ENCODE measurements at places on chromosomes 5 and 9.

- H3K27me3 ChIP-seq = no peaks in the 10 kb centered on the region
- H3K36me3 ChIP-seq = no peaks in the 10 kb centered on the region
- H3K4me1 ChIP-seq = peaks cover 7% of the 10 kb centered on the region
- DNase-seq = no peak
- no peak overlapping the region for H3K27ac ChIP-seq
- H3K4me3 ChIP-seq = no peak overlapping the region
These were observed 47.3 kb downstream of the TMEM167A start for GRCh38 chr5:83029912-83030311.

- H3K4me3 ChIP-seq = no peak overlapping the region
- H3K27ac ChIP-seq = no peak overlapping the region
These were observed 19.4 kb downstream of the PDCD1LG2 start for GRCh38 chr9:5529683-5530221.

GRCh38 chr5:110965773-110966581 is 105.5 kb upstream of the TSLP start:
- no peak for DNase-seq
- H3K4me1 ChIP-seq = peaks cover 4% of the 10 kb centered on the region
- H3K4me3 ChIP-seq = no peak overlapping the region
- H3K36me3 ChIP-seq = no peaks in the 10 kb centered on the region

GRCh38 chr9:81815781-81816180 is 112.4 kb upstream of the SPATA31D4 start:
- H3K27me3 ChIP-seq = peaks cover 23% of the 10 kb centered on the region
- H3K4me3 ChIP-seq = no peak overlapping the region
- H3K4me1 ChIP-seq = peaks cover 16% of the 10 kb centered on the region
- no peak overlapping the region for H3K27ac ChIP-seq

DNA sequence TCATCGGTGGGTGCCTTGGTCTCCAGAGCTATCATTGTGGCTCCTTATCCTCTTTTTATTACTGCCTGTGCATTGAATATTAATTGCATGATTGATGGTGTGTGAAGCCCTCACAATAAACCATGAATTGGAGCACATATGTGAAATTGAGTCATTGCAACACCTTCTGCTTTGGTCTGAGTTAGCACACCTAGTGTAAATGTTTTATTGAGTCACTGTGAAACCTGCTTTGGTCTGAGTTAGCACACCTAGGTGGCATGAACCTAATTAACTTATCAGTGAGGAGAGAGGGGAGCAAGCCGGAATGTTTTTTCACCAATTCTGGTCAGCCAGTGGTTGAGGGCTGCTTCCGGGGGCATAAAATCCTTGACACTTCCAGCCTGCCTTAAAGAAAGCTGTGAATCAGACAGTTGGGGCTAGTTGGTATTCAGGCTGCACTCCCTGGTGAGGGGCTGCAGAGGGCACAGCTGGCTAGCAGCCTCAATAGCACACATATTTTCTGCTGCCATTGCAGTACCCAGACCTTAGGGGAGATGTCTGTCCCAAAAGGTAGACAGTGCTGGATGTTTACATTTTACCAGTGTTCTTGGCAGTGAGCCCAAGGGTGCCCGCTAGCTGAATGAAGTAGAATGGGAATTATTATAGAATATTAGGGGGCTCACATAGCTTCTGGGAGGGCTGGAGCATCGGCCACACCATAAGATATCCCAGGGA is 76.5 kb upstream of the GOLM1 start:
- H3K4me3 ChIP-seq = no peak overlapping the region
- no peaks in the 10 kb centered on the region for H3K36me3 ChIP-seq
- no peaks in the 10 kb centered on the region for H3K27me3 ChIP-seq
- peak; percentile 29 for DNase-seq
- H3K27ac ChIP-seq = no peak overlapping the region
- no peaks in the 10 kb centered on the region for H3K4me1 ChIP-seq

GRCh38 chr5:142501890-142502289 is 177.1 kb upstream of the SPRY4 start:
- no peaks in the 10 kb centered on the region for H3K27me3 ChIP-seq
- H3K36me3 ChIP-seq = no peaks in the 10 kb centered on the region
- no peak overlapping the region for H3K4me3 ChIP-seq
- no peak for DNase-seq
- no peak overlapping the region for H3K27ac ChIP-seq
- H3K4me1 ChIP-seq = no peaks in the 10 kb centered on the region

- H3K4me1 ChIP-seq = no peaks in the 10 kb centered on the region
- no peaks in the 10 kb centered on the region for H3K36me3 ChIP-seq
- DNase-seq = no peak
These were observed 66.7 kb upstream of the PRDM9 start for GRCh38 chr5:23440703-23441102.

DNA sequence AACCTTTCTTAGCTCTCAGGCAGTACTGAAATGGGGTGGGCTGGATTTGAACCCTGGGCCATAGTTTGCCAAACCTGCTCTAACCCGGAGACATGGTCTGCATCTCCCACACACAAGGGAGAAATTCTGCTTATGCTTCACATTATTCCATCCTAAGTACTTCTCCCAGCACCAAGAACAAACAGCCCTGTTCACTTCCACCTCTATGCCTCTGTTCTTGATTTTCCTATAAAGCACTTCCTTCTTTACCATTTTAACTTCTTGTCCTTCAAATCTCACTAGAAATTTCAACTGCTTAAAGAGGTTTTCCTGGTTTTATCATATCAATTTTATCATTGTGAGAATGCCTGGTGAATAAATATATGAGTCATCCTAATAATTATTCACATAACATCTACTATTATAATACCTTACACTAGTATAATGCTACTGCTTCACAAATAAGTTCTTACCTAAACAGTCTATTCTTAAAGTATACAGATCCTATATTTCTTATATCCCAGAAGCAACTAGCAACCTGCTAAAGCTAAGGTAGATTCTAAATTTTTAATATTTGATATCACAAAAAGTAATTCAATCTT is 12.7 kb downstream of the FEM1C start:
- no peaks in the 10 kb centered on the region for H3K27me3 ChIP-seq
- peak overlapping the region; percentile 3 for H3K27ac ChIP-seq
- no peak for DNase-seq
- no peak overlapping the region for H3K4me3 ChIP-seq
- peaks cover 18% of the 10 kb centered on the region for H3K36me3 ChIP-seq
- peaks cover 14% of the 10 kb centered on the region for H3K4me1 ChIP-seq

- H3K27ac ChIP-seq = no peak overlapping the region
- peaks cover 11% of the 10 kb centered on the region for H3K27me3 ChIP-seq
- peak; percentile 6 for DNase-seq
- H3K4me3 ChIP-seq = no peak overlapping the region
These were observed 48.0 kb upstream of the PHYKPL start for GRCh38 chr5:178280631-178281030.

DNA sequence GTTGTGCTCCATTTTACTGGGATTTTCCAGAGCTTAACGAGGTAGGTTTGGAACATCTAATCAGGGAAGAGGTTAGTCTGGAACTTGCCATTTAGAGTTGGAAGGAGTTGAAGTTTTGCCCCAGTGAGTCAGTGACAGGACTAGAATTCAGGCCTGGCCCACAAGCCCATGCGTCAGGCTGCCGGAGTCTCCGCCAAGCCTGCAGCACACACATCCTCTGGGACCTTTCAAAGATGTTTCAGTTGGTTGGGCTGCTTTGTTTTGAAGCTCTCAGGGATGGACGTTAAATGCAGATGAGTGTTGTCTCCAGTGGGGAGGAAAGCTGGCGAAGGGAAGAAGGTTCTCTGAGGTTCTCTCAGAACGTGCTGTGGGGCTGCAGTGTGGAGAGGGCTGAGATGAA is 147.0 kb downstream of the PSAT1 start:
- no peak overlapping the region for H3K27ac ChIP-seq
- H3K4me3 ChIP-seq = no peak overlapping the region
- no peaks in the 10 kb centered on the region for H3K36me3 ChIP-seq
- H3K27me3 ChIP-seq = no peaks in the 10 kb centered on the region
- peak; percentile 96 for DNase-seq

- DNase-seq = peak; percentile 51
- H3K4me1 ChIP-seq = peaks cover 42% of the 10 kb centered on the region
- peak overlapping the region; percentile 69 for H3K27ac ChIP-seq
These were observed 281.3 kb downstream of the ARHGAP26 start for GRCh38 chr5:143051244-143052058.

DNA sequence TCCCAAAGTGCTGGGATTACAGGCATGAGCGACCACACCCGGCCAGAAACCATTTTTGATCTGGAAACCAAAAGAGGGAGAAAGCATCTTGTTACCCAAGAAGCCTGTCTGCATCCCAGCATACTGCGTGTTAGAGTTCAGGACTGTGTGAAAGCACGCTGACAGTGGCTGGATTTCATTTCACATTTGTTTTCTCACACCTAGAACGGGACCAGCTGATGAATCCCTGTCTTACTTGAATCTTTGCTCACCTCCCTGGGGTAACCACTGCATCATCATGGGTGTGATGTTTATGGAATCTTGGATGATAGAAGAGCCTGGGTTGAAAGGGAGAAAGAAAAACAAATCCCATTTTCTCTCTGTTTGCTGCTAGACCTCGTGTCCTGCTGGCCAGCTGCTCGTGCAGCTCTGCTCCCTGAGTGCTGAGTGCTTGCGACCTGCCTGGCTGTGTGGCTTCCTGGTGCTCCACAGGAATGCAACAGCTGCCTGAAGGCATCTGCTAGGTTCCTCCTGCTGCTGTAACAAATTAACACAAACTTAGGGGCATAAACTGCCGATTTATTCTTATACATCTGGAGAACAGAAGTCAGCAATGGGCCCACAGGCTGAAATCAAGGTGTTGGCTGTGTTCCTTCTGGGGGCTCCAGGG is 378.3 kb upstream of the DAP start:
- no peak for DNase-seq
- no peaks in the 10 kb centered on the region for H3K4me1 ChIP-seq
- no peak overlapping the region for H3K27ac ChIP-seq
- H3K27me3 ChIP-seq = no peaks in the 10 kb centered on the region

GRCh38 chr5:1349246-1349645 is 4.3 kb upstream of the CLPTM1L start:
- H3K4me1 ChIP-seq = peaks cover 8% of the 10 kb centered on the region
- H3K36me3 ChIP-seq = no peaks in the 10 kb centered on the region
- no peak overlapping the region for H3K27ac ChIP-seq
- H3K27me3 ChIP-seq = peaks cover 6% of the 10 kb centered on the region

GRCh38 chr5:141617128-141617527 is 1.7 kb downstream of the DIAPH1 start:
- peak overlapping the region; percentile 53 for H3K27ac ChIP-seq
- peaks cover 32% of the 10 kb centered on the region for H3K4me1 ChIP-seq
- H3K36me3 ChIP-seq = peaks cover 16% of the 10 kb centered on the region
- no peak for DNase-seq

DNA sequence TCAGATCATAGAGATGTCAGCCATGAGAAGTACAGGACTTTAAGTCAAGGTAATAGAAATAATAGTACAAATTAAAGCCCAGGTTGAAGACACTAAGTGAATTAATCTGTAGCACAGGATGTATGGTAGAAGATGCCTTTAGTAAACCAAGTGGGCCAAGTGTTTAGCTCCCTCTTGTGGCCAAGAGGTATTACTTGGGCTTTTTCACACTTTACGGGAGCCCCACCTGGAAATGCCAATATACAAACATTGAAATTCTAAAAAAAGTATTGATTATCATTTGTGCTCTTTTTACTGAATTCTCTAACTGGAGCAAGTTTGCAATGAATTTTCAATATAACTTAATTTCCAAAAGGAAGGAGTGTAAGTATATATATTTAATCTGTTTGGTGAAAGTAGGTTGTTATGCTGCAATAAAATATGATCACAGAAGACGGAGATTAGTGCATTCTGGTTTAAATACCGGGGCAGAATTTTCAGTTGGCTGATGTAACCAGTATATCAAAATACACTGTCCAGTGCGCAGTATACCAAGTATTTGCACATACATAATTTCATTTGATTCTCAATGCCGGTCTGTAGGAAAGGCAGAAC is 84.7 kb downstream of the PARP8 start:
- H3K27ac ChIP-seq = no peak overlapping the region
- DNase-seq = no peak
- no peaks in the 10 kb centered on the region for H3K36me3 ChIP-seq
- no peaks in the 10 kb centered on the region for H3K4me1 ChIP-seq
- no peak overlapping the region for H3K4me3 ChIP-seq

- H3K27me3 ChIP-seq = peaks cover 37% of the 10 kb centered on the region
- no peaks in the 10 kb centered on the region for H3K36me3 ChIP-seq
- no peak for DNase-seq
- no peak overlapping the region for H3K4me3 ChIP-seq
- H3K27ac ChIP-seq = no peak overlapping the region
These were observed 47.9 kb downstream of the TNFSF15 start for GRCh38 chr9:114757984-114758383.
